ENCODE measurements at places on chromosomes 3 and 15.

DNA sequence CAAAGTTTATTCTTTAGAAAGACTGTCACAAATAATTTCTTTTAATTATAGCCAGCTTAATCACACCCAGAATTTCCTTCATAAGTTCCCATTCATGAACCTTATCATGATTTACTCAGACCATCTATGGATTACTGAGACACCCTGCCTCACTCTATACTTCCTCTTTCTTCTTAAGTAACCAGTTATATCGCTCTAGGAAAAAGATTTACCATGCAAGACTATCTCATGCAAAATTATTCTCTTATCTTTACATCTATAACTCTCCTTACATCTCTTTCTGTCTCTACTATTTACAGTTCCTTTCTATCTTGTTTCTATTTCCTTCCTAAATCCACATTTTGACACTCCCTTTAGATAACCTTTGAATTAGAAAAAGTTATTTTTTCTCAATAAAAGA is 316.8 kb downstream of the POLQ start:
- DNase-seq: no peak

DNA sequence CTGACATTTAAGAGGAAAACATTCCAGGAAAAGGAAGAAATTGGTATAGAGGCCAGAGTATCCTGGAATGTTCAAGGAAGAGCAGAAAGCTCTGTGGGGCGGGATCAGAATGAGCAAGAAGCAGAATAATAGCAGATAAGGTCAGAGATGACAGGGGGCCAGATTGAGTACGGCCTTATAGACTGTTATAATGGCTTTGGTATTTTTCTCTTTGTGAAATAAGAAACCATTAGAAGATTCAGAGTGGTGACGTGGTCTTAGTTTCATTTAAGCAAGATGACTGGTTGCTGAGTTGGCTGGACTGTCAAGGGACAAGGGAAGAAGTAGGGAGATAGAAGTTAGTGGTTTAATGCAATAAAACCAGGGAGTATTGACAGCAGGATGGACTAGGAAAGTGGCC is 218.3 kb upstream of the SOX2 start:
- no peak for DNase-seq

DNA sequence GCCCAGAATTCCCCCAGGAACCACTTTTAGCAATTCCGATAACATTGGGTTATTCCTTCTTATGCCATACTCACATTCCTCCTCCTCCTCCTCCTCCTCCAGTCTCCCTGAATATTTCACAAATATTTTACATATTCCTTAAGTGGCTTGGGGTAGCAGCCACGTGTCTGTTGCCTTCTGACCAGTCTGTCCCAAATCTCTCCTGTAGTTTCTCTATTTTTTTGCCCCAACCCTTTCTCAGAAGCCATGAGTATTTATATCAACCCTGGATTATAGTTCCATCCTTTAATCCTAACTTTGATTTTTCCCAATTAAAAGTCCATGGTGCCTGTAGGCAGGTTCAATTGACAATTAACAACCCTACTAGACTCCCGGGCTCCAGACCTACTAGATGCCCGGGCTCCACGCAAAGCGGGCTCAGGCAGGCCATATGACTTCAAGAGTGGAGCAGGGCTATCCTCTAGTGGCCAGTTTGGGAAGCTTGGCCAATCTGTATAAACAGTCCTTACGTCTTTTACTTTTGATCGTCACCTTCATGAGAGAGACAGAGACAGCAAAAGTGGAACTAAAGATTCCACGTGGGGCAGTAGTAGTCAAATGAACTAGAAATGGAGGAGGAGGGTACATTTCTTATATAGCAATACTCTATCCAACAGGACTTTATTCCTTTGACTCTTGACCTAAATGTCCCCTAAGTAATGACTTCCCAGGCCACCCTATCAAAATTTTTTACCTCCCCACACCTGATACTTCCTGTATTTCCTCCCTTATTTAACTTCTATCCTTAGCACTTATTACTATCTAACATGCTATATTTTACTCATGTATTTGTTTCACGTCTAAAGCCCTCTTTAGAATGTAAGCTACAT is 69.7 kb downstream of the USF3 start:
- peak; percentile 68 for DNase-seq

- peak; percentile 62 for DNase-seq
Measured at GRCh38 chr3:9947025-9947995, 4.9 kb downstream of the PRRT3 start.

GRCh38 chr3:58287354-58287753 is 18.7 kb upstream of the RPP14 start:
- peak; percentile 80 for DNase-seq

DNA sequence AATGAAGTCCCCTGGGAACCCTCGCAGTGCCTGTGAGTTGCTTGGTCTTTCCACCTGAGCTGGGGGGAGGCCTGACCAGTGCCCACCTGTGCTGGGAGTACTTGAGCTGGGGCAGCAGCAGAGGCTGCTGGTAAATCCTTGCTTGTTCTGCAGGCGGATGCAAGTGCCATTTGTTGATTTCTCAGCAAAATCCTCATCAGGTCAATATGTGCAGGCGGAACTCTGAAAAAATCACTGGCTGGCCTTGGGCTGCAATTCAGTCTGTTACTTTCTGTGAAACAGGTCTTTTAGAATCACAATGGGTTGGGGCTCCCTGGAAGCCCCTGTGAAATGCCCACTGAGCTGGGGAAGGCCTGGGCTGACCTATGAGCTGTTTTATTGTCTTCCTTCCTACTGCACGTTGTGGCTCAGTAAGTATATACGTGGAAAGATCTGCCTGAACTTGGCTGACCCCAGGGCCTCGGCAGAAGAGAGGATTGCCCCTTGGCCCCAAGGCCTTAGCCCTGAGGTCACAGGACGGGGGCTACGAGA is 182.0 kb upstream of the RGMA start:
- no peak for DNase-seq

GRCh38 chr15:59687836-59688235 is 1.3 kb downstream of the BNIP2 start:
- no peak for DNase-seq

DNA sequence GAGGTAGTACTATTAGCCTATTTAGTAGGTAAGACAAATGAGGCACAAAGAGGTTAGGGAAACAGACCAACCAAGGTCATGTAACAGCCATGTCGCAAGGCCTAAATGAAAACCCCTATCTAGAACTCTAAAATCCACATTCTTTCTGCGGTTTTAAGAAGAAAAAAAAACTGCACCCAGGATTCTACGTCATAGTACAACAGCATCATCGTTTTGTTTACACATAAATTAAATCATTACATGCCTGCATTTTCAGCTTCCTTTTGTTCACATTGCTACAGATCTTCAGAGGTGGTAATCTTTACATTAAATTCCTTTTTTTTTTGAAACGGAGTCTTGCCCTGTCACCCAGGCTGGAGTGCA is 548 bp upstream of the PSMD6 start:
- no peak for DNase-seq

- DNase-seq: no peak
Measured at GRCh38 chr3:133393691-133394474, 6.0 kb upstream of the BFSP2 start.

DNA sequence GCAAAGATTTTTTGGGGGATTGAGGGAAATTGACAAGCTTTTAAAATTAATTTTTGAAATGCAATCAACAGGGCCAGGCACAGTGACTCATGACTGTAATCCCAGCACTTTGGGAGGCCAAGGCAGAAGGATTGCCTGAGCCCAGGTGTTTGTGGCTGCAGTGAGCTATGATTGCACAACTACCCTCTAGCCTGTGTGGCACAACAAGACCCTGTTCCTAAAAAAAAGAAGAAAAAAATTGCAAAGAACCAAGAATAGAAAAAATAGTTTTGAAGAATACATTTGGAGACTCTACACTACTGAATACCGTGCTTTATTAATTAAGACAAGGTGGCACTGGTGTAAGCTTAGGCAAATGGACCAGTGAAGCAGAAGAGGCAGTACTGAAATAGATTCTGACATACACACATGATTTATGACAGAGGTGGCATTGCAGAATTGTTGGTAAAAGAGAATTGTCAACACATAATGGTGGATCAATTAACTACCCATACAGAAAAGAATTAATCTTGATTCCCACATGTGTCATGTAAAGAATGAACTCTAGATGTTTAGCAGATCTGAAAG is 443.3 kb upstream of the ATP11B start:
- DNase-seq: no peak

DNA sequence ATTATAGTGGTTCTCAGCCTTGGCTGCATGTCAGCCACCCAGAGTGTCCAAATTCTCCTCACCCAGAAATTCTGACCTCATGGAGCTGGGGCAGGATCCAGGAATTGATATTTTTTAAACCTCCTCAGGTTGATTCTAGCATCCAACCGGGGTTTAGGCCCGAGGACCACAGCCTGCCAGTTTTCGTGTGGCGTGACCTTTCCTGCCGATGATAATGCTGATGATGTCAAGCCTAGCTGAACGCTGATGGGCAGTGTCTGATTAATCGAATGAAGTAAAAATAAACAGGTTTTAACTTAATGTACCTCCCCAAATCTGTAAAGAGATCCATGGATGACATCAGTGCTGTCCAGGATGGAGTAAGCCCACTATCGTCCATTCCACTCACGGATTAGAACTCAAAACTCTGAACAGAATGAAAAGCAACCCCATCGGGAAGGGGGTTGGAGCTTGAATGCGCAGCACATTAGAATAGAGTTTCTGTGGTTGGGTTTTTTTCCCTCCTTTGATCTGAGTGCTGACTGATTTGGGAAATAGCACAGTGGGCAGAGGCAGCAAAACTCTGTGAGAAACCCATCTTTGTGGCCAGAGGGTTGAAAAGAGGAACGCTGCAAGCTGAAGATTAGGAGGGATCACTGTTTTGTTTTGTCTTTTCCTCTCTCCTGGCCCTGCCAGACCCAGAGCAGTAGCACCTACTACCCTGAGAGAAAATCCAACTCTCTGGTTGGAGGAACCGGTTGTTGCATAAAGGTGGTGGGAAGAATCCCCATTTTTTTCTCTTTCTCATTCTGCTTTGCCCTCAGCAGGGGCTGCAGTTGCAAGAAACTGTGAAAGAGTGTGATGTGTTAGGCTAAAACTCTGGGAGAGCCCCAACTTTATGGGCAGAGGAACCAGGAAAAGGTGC is 153.9 kb downstream of the APBA2 start:
- DNase-seq: no peak

- no peak for DNase-seq
Measured at GRCh38 chr15:100763835-100764750, 115.5 kb upstream of the ALDH1A3 start.
